NT2/D1 (cell line): ENCODE measurements at places on chromosomes 5 and 9.

GRCh38 chr5:95892784-95893354 is 68.8 kb downstream of the ELL2 start:
- no peak for DNase-seq

DNA sequence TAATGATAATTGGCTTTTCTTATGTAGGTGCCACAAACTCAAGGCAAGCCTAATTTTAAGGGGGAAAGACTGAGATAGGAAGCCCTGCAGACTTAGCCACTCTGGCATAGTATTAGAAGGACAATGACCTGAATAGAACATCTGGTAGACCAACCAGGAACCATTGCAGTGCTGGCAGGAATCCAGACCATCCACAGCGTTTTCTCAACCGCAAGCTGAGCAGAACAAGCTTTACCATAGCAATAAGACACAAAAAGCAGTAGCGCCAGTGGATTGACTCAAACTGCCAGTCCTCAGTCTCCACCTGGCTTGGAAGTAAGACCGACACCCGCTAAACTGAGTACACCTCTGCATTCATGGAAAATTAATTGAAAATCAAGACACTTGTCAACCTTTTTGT is 141.3 kb upstream of the LPAR1 start:
- DNase-seq = no peak

GRCh38 chr5:171612749-171613148 is 172.9 kb upstream of the SMIM23 start:
- DNase-seq = no peak

DNA sequence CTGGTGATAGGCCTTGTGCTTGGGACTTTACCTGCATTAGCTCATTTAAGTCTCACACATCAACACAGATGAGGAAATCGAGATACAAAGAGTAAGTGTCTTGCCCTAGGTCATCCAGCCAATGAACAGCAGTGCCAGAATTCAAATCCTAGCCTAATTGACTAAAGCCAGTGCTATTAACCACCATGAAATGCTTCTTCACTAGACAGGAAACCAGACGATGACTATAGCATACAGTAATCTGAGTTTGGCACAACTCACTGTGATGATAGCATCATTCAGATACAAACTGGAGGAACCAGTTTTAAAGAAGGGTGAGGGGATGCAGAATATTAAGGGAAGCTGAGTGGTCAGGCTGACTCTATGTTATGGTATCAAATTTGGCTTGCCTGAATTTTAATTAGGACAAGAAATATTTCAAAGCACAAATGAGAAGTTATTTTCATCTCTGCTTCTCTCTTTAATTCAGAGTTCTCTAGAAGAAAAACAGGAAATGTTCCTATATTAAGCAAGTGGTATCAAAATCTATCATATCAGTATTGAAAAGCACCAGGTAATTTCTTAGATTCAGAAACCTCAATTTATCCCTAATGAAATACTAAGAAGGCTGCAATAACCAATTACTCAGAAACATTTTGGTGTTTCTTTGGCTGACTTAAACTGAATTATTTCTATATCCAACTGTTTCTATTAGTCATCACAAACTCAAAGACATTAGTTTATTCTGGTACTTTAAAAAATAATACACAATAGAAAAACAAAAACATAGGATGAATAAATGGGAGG is 147.0 kb upstream of the RASA1 start:
- no peak for DNase-seq

GRCh38 chr9:111839387-111839786 is 44.6 kb upstream of the SHOC1 start:
- no peak for DNase-seq

DNA sequence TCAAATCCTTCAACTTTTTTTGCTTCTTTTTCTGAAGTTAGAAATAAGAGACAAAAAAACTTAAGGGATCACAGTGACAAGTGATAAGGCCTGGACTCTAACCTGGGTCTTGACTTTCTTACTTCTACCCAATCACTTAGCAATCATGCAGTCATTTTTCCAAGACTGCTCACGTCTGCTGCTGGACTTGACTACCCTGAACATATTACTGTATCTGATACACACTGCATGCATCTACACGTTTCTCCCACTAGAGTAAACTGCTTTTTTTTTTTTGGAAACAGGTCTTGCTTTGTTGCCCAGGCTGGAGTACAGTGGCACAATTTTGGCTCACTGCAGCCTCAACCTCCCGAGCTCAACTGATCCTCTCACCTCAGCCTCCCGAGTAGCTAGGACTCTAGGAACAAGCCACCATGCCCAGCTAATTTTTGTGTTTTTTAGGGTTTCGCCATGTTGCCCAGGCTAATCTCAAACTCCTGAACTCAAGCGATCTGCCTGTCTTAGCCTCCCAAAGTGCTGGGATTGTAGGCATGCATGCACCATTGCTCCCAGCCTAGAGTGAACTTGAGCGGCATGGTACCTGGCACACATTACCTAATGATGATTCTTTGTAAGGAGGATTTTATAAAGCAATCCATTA is 7.4 kb downstream of the PLIN2 start:
- DNase-seq = no peak

- no peak for DNase-seq
Observed at GRCh38 chr9:21695874-21696341, 106.5 kb upstream of the MTAP start.

DNA sequence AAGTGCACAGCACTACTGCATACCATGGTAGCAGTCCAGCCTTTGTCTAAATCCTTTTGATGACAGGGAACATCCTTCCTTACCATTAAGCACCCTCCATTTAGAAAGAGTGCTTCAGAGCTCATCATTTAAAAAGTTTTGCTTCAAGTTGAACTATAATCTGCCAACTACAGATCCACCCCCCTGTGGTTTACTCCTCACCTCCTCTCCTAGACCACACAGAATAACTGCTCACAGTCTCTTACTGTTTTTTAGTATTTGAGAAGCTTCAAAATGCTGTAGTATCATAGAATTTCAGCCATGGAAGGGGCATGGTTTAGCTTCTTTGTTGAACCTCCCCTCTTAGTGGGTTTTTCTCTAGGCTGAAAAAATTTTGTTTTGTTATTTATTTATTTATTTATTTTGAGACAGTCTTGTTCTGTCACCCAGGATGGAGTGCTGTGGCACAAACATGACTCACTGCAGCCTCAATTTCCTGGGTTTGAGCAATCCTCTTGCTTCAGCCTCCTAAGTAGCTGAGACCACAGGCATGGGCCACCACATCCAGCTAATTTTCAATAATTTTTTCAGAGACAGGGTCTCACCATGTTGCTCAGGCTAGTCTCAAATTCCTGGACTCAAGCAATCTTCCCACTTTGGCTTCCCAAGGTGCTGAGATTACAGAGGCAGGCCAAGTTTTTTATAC is 384.3 kb upstream of the RFX3 start:
- no peak for DNase-seq

DNA sequence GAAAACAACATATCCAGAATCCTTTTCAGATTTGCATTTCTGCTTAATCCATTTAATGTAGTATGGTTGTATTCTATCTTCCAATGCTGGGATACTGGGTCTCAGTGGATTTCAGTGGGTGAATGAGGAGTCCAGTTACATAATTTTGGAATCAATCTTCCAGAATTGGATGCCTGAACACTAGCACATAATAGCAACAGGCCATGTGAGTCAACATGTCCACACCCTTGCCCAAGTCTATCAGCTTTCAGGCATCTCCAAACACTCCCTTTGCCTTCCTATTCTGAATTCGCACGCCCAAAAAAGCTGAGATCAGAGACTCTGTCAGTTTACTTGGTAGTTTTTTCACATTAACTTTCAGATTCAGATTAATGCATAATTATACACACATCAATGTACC is 202.6 kb downstream of the TSSK1B start:
- DNase-seq = no peak

GRCh38 chr5:99644822-99645221 is 716.0 kb upstream of the CHD1 start:
- DNase-seq = no peak

GRCh38 chr5:61667525-61668218 is 335.6 kb downstream of the ZSWIM6 start:
- no peak for DNase-seq

DNA sequence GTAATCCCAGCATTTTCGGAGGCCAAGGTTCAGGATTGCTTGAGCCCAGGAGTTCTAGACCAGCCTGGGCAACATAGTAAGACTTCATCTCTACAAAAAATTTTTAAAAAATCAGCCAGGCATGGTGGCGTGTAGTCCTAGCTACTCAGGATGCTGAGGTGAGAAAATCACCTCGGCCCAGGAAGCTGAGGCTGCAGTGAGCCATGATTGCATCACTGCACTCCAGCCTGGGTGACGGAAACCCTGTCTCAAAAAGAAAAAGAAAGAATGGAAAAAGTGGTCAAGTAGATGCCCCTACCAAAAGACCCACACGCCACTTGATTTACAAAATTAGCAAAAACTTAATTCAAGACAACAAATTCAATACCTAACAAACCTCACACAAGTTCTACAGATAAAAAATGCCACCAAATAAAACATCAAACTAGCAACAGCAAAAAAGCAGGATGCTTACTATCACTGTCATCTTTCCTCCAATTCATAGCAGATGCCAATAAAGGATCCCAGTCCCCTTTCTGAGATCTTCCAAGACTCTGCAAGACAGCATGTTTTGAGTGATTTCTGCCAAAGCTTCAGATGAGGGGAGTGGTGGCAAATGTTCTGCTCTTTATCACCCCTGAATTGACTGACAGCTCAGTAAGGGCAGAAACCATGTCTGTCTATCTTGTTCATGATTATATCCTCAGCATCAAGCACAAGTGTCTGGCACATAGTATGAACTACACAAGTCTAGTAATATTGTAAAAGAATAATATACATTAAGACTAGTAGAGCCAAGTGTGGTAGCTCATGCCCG is 34.2 kb upstream of the TESK1 start:
- DNase-seq = no peak
